Left ventricle myocardium inferior (tissue), 1 donor: ENCODE measurements at places on chromosomes 5 and 9.

DNA sequence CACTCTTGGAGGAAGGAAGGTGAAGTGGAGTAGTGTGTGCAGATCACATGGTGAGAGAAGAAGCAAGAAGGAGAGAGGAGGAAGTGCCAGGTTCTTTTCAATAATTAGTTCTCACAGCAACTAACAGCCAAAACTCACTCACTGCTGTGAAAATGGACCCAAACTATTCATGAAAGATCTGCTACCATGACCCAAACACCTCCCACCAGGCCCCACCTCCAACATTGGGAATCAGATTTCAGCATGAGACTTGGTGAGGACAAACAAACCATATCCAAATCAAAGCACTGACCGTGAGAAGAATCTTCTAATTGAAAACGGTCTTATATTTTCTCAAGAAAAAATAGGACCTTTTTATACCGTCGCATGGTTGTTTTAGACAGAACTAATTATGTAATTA lies 468.7 kb upstream of the TYRP1 start:
- no peaks in the 10 kb centered on the region for H3K27me3 ChIP-seq
- no peak for DNase-seq
- no peaks in the 10 kb centered on the region for H3K36me3 ChIP-seq
- no peaks in the 10 kb centered on the region for H3K4me1 ChIP-seq
- no peak overlapping the region for H3K4me3 ChIP-seq

- no peaks in the 10 kb centered on the region for H3K27me3 ChIP-seq
- peak; percentile 18 for DNase-seq
- peak overlapping the region; percentile 57 for H3K4me3 ChIP-seq
- no peaks in the 10 kb centered on the region for H3K36me3 ChIP-seq
- H3K27ac ChIP-seq, result peak overlapping the region; percentile 87
Measured at GRCh38 chr5:59126708-59127573, 544.1 kb downstream of the RAB3C start.

GRCh38 chr5:142313682-142314081 lies 11.1 kb downstream of the SPRY4 start:
- peak overlapping the region; percentile 98 for H3K27ac ChIP-seq
- H3K36me3 ChIP-seq, result peaks cover 27% of the 10 kb centered on the region
- peak overlapping the region; percentile 36 for H3K4me3 ChIP-seq

DNA sequence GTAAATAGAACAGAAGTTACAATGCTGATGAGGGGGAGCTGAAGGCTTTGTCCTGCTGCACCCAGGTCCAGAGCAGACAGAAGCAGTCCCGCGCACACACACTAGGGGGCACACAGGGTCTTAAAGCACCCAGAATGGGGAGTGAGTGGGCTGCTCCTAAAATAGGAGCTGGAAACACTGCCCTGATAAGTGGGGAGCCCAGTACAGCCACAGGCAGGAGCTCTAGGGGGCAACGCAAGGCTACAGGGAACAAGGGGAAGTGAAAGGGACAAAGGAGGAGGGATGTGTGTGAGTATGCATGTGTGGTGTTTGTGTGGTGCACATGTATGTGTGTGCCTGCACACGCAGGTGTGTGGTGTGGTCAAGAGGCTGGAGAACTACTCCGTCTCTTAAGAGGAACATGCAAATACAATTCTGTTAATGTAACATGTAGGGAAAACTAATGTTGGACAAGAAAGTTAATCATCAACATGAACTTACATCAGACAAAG lies 191.5 kb downstream of the ROR2 start:
- H3K4me1 ChIP-seq, result no peaks in the 10 kb centered on the region
- no peaks in the 10 kb centered on the region for H3K36me3 ChIP-seq
- no peak overlapping the region for H3K27ac ChIP-seq
- peaks cover 10% of the 10 kb centered on the region for H3K27me3 ChIP-seq

GRCh38 chr9:117718085-117718484 lies 13.9 kb downstream of the TLR4 start:
- no peak for DNase-seq
- H3K4me1 ChIP-seq, result peaks cover 86% of the 10 kb centered on the region
- peak overlapping the region; percentile 68 for H3K27ac ChIP-seq
- H3K4me3 ChIP-seq, result no peak overlapping the region
- no peaks in the 10 kb centered on the region for H3K27me3 ChIP-seq
- H3K36me3 ChIP-seq, result peaks cover 21% of the 10 kb centered on the region

DNA sequence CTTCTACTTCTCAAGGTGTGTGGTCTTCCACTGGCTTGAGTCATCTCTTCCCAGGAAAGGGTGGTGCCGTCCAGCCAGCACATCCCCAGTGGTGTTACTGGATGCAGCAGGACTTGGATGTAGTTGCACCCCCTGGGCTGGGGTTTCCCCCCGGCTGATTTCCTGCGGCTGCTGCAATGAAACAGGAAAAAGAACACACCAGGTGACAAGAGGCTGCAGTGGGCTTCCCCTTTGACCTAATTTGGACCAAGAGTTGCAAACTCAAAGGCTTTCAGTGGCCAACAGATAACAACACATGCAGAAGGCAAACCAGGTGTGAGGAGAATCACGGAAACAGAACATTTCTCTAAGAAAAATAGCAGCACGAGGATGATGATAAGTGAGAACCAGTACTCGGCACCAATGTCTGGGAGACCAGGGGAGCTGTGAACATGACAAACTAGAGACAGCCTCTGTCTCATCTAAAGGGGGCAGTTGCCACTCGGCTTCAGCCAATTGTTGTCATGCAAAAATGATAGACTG lies 83.7 kb downstream of the PDE6A start:
- H3K4me3 ChIP-seq, result no peak overlapping the region
- no peaks in the 10 kb centered on the region for H3K27me3 ChIP-seq
- DNase-seq, result no peak

DNA sequence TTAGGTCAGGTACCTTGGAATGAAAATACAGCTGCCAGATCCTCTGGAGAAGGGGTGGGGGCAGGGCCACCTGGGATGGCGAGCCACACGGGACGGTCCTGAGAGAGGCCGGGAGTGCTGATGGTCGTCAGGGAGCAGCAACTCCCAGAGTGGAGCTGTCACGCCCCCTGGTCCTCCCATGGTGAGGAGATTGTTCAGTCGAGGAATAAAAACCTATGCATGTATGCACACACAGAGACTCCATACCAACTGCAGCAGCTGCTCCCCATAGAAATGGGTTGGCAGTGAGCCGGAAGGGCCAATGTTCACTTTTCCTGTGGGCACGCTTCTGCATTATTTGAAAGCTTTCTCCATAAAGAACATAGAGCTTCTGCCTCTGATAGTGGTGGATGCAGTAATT lies 45.2 kb upstream of the SEMA4D start:
- no peak for DNase-seq
- H3K36me3 ChIP-seq, result no peaks in the 10 kb centered on the region
- H3K27ac ChIP-seq, result no peak overlapping the region
- H3K4me3 ChIP-seq, result no peak overlapping the region
- no peaks in the 10 kb centered on the region for H3K4me1 ChIP-seq
